DND-41 (cell line): ENCODE measurements at places on chromosomes 4 and X.

DNA sequence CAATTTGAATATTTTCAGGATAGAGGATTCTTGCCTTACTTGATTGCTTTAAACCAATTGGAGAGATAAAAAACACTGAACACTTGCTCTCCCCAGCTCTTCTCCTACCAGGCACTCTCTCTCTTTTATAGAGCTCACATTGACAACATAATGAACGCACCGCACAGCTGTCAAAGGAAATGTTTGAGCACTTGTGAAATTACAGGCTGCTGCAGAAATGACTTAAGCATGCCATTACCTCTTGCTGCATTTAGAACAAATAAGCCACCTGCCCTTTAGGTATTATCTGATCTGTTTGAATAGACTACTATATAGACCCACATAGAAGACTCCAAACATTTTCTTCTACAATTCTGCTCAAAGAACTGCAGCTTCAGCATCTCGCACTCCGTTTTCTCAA, 227.7 kb downstream of the C4orf33 start:
- DNase-seq, result no peak

DNA sequence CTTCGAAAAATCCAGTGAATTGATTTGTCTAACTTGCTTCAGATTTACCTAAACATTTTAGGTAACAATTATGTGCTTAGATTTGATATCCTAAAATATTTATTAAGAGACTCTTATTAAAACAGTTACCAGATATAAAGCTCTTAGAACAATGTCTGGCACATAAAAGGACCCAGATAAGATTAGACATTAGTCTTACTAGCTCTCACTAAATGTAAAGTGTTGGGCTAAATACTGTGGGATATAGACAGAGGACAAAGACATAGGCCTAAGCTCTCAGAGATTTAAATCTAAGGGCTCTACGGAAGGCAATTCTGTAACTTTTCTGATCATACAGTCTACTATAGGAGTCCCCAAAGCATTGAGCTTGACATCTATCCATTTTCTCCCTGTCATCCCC, 94.4 kb upstream of the TRPC3 start:
- no peak for DNase-seq

DNA sequence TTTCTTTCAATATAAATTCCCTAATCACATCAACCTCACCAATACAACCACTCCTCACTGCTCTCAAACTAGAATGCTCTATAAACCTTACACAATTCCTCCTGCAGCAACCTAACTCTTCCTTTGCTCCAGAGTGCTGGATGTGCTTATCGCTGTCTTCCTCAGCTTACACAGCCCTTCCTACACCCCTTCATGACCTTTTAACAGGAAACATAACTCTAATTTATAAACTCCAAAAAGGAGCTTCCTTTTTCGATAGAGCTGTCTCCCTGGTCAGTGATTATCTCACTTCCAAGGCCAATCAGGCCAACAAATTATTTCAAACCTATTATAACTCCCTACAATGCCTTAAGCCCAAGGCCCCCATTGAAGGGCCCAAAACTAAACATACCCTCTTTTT, 78.8 kb downstream of the COQ2 start:
- no peak for DNase-seq

- DNase-seq, result no peak
Observed at GRCh38 chrX:74292808-74293123, 11.2 kb upstream of the ZCCHC13 start.

GRCh38 chr4:37561803-37562207, 124.4 kb downstream of the RELL1 start:
- no peak for DNase-seq

GRCh38 chrX:11629593-11630211, 36.0 kb downstream of the ARHGAP6 start:
- no peak for DNase-seq

- no peak for DNase-seq
Observed at GRCh38 chr4:119971431-119972084, 95.1 kb downstream of the MAD2L1 start.
